ENCODE measurements at places on chromosomes 12 and 14.

DNA sequence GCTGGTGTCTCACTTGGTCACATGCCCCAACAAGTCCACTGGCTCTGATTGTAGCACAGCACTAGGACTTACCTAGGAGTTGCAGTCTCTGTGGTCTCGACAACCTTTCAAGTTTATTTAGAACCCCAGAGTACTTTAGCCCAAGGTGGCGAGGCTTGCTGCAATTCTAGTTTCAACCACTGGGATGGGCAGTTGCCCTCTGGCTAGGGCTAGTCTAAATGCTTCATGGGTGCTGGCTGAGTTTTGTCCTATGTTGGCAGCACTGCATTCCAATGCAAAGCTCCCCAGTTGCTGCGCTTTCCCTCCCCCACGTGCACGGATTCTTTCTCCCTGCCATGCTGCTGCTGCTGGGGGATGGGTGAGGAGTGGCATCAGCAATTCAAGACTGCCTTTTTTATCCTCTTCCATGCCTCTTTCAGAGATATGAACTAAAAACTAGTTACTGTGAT is 207.9 kb downstream of the SYNE2 start:
- DNase-seq: peak; percentile 15

DNA sequence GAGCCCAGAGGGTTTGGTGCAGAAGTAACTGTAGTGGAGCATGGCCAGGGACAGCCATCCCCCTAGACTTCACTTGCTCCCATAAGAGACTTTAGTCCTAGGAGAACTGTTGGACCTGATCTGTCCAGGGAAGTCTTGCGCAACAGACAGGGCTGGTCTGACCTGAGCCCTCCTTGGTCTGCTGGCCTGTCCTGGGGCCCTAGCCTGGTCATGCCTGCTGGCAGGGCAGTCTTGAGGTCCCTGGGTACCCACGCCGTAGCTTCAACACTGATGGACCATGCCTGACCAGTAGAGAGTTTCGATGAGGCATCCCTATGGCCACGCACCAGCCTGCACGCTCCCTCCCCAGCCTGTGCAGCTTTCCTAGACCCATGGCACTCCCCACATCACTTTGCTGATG is 305.7 kb downstream of the GPHN start:
- DNase-seq: no peak

DNA sequence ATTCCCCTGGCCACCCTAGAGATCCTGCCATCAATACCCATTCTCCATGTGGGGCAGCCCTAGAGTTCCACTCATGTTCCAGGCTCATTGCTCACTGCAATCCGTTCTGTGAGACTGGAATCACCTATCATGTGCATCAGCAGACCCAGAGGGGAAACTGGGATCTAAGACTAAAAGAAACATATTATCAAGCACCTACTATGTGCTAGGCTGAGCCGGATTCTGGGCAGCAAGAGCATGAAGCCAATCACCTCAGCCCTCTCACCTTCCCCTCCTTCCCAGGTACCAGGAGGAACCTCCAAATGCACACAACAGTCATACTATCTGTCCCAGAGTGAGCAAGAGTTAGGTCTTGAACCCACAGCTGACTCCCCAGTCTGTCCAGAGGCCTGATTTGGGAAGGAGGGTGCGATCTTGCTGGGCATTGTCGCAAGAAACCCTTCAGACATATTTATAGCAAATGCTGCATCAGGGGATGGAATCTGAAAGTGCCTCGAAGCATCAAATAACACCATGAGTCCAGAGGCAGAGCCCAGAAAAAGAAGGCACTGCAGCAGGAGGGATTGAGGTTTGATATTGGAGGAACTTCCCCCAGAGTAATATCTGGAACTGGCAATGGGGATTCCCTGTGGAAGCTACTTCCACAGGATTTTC is 6.7 kb upstream of the CACNB3 start:
- DNase-seq: no peak

DNA sequence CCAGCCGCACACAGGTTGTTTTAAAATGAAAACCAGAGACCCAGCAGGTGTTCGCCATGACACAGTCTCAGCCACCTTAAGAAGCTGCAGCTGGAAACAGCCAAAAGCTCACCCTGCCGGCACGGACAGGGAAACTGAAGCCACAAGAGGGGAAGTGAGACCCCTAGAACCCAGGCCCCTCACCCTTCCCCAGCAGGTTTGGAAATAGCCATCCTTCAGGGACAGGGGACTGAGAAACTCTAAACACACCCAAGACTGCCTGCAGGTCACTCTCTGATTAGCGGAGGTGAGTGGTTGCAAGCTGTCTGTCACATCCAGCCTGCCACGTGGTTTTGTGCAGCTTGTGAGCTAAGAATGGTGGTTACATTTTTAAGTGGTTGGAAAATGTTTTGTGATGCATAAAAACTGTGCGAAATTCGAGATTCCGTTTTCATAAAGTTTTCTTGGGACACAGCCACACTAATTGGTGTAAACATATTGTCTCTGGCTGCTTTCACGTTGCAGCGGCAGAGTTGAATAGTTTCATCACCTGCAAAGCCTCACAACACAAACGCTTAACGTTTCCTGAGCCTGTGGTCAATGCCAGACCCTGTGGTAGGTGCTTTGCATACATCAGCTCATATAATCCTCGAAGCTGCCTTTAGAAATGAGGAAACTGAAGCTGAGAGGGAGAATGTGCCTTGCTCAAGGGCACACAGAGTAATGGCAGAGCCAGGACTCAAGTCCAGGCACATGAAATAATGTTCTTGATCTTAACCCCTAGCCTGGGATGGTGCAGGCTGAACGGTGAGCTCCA is 1.7 kb upstream of the SELPLG start:
- no peak for DNase-seq

DNA sequence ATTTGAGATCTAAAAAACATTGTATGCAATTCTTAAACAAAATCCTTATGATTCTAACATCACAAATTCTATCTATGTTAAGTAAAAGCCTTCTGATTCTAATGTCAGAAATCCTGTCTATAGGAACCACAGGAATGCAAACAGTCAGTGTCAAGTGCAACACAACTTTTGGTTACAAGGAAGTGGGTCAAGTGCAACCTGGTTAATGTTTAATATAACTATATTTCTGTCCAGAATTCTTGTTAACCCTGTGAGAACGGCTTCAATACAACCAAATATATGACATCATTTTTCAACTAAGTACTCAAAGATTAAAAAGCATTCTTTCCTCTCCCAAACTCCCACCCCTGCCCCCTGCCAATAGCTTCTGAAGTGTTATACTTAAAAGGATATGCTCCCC is 107.9 kb upstream of the PLEKHA5 start:
- no peak for DNase-seq

DNA sequence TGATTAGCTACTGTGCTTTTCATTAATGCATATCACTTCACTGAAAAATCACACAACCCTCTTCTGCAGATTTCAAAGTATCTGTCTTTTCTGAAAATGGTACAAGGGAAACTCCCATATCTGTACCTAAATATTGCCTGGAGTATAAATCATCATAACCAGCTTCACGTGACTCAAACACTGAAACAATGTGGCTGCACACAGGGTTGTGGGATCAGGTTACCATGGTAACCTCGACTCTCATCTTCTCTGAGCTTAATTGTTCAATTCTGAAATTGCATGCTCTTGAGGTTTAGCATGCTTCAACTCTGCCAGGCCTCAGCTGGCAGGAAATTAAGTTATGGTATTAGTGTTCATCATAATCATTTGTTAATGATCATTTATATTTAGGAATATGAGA is 77.5 kb upstream of the CPSF6 start:
- DNase-seq: no peak

DNA sequence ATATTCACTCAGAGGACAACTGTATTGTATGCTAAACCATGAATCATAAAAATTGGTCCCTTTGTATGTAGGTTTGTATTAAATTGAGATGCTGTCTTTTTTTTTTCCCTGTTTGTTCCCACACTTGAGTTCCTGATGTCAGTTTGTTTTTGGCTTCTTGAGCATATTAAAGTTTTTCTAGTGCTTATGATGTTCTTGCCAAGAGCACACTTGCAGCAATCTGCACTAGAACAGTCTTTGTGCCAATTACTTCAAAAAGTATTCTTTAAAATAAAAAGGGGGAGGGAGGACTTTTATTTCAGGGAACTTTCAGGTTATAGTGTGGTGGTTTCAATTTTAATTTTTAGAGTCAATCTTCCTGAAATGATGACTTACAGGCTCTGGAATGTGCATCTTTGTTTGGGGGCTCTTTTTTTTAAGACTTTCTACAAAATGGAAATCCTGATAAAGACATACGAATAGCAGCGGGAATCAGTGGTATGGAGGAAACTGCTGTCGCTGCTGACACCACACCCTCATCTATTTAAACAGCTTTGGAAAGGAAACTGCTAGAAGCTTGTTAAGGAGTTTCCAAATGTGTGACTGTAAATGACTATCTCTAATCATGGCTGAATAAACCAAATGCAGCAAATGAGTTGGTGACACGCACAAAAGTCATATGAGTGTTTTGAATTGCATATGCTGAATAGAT is 188.6 kb downstream of the EGLN3 start:
- no peak for DNase-seq

DNA sequence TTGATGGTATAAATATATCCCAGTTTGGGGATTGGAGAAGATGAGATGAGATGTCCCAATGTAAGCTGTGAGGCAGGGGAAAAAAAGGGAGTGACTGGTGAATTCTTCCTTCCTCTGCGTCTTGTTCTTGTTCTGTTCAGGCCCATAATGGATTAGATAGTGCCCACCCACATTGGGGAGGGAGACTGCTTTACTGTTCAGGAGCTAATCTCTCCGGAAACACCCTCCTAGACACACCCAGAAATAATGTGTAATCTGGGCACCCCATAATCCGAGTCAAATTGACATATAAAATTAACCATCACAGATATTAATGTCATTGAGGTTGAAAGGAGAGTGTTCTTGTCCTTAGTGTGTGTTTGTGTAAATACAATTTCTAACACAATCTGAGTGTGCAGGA is 29.3 kb downstream of the ETV6 start:
- no peak for DNase-seq

- DNase-seq: peak; percentile 38
These were observed 88.5 kb downstream of the GCH1 start for GRCh38 chr14:54814076-54814475.

DNA sequence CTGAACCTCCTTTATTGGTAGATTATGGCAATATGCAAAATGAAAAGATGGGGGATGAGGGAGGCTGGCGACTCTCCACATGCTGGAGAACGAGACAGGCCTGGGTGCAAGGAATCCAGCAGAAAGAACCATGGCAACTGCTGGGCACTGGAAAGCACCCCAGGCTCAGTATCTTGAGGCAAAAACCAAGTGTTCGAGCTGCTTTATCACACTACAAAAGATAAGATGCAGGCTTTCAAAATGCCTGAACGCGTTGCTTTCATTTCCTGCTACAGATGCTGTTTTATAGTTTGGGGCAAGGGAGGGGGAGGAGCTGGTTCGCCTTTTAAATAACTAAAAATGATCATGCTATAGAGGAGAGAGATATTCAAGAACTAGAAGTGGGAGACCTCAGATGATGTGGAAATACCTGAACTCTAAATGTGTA is 38.9 kb downstream of the NIN start:
- no peak for DNase-seq

DNA sequence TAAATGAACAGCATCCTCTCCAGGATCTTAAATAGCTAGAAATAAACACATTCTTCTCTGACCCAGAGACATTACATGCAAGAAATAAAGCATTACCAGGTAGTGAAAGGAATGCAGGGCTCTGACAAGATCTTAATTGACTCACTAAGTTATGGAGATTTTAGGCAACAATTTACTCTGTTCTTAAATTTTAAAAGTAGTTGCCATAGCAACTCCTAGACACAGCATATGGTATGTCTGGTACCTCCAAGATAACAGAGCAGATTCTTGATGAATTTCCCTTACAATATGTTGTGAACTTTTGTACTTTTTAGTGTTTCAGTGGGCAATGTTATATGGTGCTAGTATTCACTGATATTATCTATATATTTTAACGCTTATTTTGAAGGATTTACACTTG is 76.7 kb upstream of the G2E3 start:
- no peak for DNase-seq

Data from erythroblast (primary cell).